Stimulated activated CD8-positive, alpha-beta memory T cell treated with anti-CD3 and anti-CD28 coated beads, Interleukin-4, amount 100 ng/mL, for 48 hours (primary cell): ENCODE measurements at places on chromosomes 6 and 20.

GRCh38 chr6:150681578-150682395 is 82.1 kb downstream of the PLEKHG1 start:
- no peak for DNase-seq

DNA sequence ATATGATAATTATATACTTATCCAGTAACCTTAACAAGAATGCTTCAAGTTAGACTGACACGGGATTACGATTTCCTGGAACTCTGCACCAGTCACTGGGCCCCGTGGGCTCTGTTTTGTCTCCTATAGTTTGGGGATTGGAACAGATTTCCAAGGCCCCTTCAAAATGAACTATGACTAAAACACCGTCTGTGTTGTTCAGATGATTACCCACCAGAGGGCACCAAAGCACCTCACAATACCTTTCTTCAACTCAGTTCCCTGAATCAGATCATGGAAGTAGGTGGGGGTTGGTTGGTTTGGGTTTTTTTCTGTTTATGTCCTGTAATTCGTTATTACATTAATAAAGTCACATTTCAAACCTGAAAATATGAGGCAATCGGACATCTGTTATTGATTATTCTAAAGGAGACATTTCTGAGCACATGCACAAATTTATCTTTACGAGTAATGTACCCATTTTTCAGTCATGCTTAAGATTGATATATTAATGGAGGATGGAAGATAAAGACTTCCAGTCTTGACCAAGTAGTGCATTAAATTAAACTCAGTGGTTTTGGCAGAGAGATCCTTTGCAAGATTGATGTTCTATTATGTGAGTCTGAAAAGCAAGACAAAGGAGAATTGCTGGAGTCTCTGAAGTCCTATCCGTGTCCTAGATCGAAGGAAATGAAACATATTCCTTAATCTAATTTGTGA is 112.0 kb upstream of the COL21A1 start:
- DNase-seq = peak; percentile 65

DNA sequence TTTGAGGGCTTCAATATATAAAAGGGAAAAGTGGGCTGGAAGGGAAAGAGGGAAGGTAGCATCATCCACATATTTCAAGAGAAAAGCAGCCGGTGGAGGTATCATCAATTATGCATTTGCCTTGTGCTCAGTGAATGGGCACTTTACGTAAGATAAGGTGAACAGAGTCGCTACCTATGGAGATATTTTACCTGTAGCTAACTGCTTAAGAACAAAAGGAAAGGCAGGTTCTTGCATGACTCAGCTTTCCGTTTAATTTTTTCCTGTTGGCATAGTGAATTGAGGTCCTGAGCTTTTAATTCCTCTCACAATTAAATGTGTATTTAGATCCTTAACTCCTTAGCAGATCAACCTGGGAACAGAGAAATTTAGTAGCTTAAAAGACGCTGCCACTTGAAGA is 25.5 kb upstream of the PLCB4 start:
- no peak for DNase-seq

- DNase-seq = no peak
Observed at GRCh38 chr6:161169035-161169434, 104.8 kb downstream of the AGPAT4 start.

DNA sequence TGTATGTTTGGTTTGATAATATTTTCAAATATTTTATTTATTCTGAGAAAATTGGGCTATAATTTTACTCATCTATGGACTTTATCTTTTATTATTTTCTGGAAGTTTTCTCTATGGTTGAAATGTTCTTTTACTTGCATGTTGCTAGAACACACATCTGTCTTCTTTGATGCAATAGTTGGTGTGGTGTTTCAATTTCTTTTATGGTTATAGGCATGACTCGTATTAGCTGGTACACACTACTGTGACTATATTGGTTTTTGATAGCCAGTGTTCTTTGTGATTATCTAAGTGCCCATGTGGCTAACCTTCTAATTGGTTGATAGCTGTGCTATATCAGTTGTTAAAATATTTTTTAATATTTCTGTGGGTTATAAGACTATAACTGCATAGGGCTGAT is 1343.3 kb upstream of the GJE1 start:
- DNase-seq = no peak

DNA sequence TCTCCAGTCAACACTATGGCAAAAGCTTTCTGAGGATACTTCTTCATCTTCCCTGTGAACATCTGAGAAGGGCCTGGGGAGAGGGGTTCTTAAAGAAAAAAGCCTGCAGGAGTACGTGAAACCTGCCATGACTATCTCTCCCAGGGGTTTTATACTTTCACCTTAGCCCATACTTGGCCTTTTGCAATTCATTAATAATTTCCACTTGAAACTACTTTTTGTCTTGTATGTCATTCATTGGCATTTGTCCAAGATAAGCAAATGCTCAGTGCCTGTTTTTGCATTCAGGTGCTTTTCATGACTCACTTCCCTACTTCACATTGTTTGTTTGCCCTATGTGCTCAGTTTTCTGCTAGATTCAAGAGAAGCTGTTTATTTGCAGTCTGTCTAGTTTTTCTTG is 580.3 kb upstream of the GJE1 start:
- DNase-seq = no peak

DNA sequence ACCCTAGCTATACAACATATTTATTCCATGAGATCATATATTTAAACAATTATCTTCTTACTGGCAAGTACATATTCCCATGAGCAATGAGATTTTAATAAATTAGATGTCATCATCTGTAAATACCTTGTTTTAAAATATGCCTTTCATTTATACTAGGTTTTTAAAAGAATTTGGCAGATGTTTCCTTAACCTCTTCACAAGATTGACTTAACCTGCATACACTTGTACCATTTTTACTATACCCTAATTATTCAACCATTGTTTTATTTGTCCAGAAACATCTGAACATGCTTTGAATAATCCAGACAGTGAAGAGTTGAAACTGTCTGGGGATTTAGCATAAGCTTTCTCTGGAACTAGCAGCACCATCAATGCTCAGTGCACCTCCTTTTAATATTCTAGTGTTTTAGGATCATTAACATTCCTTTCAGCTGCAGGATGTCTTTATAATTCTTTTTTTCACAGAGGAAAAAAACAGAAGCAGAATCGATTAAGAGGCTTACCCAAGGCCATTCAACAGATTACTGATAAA is 188.0 kb upstream of the TENT5A start:
- DNase-seq = no peak

DNA sequence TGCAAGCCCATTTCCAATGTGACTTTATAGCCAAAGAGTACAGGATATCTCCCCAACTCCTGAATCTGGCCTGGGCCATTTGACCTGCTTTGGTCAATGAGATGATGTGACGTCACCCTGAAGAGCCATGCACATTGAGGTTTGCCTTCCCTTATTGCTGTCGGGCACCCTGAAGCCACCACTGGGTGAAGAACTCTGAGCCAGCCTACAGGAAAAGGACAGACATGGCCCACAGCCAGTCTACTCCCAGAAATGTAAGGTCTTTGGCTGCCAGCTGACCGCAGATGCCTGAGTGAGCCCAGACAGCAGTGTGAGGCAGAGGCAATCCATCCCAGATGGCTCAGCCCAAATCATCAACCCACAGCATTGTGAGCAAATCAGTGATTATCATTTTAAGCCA is 3.7 kb upstream of the SYNDIG1 start:
- no peak for DNase-seq

- DNase-seq = no peak
Observed at GRCh38 chr6:89350281-89350966, 2.1 kb downstream of the UBE2J1 start.

- no peak for DNase-seq
Observed at GRCh38 chr6:137740967-137741761, 125.9 kb upstream of the TNFAIP3 start.

DNA sequence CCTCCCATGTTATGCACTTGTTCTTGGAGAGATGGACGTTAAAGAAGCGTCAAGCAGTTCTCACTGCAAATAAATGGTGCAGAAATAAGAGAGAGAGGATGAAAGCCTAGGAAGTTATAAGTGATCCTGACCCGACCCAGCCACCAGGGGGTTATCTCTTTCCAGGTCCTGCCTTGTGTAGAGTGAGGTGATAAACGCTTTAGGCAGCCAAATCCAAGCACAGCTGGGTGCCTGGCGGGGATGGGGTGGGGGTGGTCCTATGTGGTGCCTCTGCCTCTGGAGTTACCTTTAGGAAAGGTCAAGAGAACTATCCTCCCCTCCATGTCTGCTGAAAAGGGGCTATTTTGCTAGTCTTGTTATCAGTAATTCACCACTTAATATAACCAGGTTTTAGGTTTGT is 9.2 kb upstream of the TFAP2A start:
- DNase-seq = no peak

- DNase-seq = no peak
Observed at GRCh38 chr6:162181741-162182401, 545.7 kb downstream of the PRKN start.

- no peak for DNase-seq
Observed at GRCh38 chr20:58993332-58994248, 12.5 kb downstream of the NELFCD start.

DNA sequence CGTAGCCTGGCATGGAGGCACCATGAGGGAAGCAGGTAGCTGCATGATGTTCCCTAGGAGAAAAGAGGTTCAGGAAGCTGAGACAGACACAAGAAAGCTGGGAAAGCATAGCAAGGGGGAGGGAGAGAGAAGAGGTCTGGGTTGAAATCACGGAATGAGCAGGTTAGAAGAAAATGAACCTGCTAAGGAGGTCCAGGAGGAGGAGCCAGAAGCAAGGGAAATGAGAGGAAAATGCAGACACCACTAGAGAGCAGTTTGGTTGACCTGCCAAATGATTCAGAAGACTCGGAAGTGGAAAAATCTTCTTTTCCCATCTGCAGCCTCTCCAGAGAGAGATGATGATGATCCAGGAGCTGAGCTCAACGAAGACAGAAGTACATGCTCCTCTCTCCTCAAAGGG is 70.9 kb downstream of the VIP start:
- no peak for DNase-seq

DNA sequence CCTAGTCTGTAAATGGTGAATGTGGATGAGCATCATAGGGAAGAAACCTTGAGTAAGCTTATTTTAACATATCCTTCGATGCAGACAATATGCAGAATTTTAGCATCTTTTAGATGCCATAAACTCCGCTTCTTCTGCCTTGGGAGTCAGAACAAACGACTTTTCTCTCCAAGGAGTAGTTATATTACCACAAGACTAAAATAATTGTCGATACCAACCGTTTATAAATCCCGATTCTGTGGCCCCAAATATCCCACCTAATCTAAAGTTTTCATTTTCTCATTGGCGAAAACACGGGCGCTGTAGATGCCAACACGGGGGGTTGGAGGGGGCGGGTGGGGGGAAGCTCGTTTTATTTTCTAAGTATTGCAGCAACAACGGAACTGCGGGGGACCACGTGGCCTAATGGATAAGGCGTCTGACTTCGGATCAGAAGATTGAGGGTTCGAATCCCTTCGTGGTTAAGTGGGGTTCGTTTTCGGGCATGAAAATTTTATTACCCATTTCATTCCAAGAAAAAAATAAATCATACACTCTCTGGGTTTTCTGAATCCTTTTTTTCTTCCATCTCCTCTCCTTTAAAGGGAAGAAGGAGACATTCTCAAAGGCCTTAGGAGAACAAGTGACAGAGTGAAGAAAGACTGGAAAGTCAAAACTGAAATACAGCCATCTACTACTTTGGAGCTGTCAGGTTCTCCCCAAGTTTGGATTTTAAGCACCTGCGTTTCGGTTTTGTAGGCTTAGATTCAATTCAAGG is 65.5 kb upstream of the BTN3A2 start:
- peak; percentile 52 for DNase-seq

GRCh38 chr6:128337619-128338018 is 182.8 kb downstream of the PTPRK start:
- DNase-seq = no peak

GRCh38 chr6:82015043-82015442 is 232.5 kb downstream of the IBTK start:
- no peak for DNase-seq

- DNase-seq = no peak
Observed at GRCh38 chr6:91754691-91755090, 1167.8 kb upstream of the MAP3K7 start.

- DNase-seq = no peak
Observed at GRCh38 chr6:87054143-87054833, 40.6 kb downstream of the CGA start.

DNA sequence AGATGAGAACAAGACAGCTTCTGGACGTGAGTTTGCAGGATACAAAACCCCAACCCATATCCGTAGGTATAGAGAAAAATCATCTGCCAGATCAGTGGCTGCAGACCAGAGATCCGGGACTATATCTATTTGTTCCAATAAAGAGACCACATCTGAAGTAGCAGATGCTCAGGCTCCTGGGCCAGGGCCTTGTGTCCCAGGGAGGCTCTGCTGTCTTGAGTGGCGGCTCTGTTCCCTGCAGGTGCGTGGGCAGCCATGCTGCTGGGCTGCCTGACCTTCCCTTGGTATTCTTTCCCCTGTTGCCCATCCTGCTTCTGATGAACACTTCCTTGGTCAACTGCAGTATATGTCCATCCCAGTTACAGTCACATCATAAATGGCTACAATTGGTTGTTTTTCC is 34.9 kb downstream of the ERMARD start:
- DNase-seq = peak; percentile 17

DNA sequence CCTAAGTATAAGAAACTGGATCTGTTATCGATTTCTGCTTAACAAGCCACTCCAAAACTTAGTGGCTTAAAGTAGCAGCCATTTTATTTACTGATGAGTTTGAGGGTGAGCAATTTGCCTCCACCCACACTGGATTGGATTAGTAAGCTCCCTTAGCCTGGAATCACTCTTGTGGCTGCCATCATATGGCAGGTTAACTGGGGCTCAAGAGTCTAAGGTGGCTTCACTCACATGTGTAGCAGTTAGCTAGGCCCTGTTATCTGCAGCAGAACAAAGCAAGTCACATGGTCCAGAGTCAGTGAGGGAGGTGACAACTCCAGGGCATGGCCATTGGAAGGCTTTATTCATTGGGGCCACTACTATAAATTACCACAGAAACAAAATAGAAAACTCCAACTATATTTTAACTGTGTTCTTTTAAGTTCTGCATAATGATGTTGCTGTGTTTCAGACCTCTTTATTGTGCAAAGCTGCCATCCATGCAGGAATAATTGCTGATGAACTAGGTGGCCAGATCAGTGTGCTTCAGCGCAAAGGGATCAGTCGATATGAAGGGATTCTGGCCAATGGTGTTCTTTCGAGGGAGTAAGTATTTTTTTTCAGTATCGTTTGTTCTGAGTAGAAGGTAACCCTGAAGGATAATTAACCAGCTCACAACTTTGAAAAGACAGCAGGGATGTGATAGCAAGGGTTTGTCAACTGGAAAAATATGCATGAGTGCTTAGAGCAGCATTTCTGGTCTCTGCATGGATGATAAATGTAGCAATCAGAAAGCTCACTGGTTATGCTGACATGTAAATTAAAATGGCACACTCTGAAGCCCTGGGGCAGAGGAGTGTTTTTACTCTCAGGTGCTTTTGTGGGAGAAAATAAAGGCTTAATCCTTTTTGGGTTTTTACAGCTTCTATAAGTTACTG is 49.6 kb downstream of the DCBLD1 start:
- no peak for DNase-seq

GRCh38 chr6:80608881-80609280 is 502.4 kb downstream of the BCKDHB start:
- no peak for DNase-seq
